ENCODE measurements at places on chromosomes 4 and X.

GRCh38 chrX:16258882-16259281 is 91.6 kb downstream of the MAGEB17 start:
- DNase-seq, result no peak

DNA sequence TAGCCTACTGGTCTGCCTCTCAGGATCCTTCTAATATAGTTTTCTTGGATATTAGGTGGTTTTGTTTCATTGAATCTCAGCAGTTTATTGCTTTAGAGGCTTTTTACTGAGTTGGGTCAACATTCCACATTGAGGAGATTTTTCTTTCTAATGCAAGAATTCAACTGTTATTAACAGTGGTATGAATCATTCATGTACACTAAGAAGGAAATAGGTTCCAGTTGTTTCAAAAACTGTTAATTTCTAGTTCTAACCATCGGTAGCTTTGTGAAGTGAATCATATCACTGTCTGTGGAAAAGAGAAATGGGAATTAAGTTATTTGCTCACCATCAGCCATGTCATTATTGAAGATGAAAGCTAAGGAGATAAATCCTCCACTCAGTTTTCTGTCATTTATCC is 331.5 kb downstream of the RPA4 start:
- no peak for DNase-seq

DNA sequence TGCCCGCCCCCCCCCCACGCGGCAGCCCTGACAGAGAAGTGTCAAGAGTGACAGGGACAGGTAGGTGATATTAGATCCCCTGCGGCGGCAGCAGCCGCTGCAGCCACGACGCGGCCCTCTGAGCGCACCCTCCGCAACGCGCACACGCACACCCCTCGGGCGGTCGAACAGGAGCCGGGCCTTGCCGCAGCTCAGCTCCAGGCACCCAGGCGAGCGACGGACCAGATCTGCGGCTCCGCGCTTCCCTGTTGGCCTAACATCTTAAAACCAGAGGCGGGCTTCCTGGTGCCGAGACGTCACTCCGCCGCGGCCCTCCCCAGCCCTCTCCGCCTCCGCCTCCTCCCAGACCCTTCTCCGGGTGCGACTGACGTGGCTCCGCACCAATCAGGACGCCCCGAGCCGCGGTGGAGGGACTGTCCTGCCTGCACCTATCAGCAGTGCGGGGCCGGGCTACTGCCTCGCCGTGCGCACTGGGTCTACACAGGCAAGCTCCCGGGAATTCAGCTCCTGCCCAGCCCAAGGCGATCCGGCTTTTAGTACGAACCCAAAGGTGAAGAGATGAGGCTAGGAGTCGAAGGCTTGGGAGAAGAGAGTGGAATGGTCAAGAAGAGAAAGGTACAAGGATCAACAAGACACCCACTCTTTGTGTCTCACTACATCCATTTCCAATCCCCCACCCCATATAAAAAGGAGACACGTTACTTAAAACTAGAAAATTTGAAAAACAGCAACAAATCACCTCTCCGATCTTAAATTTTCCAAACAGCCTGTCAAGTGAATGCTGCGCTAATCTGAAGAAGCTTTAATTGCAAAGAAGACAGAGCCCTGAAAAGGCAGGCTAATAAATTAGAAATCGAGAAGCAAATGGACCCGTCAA is at the start of gene PITX2:
Gene PITX2, minus strand, starts transcription at position 237 of the 877 bp plus-strand sequence. CDS start 617 bp downstream, outside the sequence.
- DNase-seq, result peak; percentile 3

- DNase-seq, result no peak
Observed at GRCh38 chr4:74990276-74990875, 57.5 kb downstream of the PARM1 start.

GRCh38 chr4:163591614-163592020 is 97.1 kb downstream of the TMA16 start:
- DNase-seq, result no peak

- DNase-seq, result no peak
Observed at GRCh38 chr4:108006361-108006760, 16.7 kb downstream of the HADH start.

GRCh38 chr4:159042097-159042605 is 60.7 kb upstream of the RAPGEF2 start:
- DNase-seq, result no peak

GRCh38 chr4:53626491-53626890 is 35.2 kb upstream of the LNX1 start:
- DNase-seq, result no peak

GRCh38 chr4:143458966-143459365 is 54.5 kb upstream of the SMARCA5 start:
- no peak for DNase-seq

All from stimulated activated CD8-positive, alpha-beta memory T cell treated with anti-CD3 and anti-CD28 coated beads, Interleukin-4, amount 100 ng/mL, for 1 hour (primary cell).